ENCODE measurements at places on chromosomes 1 and 21.

DNA sequence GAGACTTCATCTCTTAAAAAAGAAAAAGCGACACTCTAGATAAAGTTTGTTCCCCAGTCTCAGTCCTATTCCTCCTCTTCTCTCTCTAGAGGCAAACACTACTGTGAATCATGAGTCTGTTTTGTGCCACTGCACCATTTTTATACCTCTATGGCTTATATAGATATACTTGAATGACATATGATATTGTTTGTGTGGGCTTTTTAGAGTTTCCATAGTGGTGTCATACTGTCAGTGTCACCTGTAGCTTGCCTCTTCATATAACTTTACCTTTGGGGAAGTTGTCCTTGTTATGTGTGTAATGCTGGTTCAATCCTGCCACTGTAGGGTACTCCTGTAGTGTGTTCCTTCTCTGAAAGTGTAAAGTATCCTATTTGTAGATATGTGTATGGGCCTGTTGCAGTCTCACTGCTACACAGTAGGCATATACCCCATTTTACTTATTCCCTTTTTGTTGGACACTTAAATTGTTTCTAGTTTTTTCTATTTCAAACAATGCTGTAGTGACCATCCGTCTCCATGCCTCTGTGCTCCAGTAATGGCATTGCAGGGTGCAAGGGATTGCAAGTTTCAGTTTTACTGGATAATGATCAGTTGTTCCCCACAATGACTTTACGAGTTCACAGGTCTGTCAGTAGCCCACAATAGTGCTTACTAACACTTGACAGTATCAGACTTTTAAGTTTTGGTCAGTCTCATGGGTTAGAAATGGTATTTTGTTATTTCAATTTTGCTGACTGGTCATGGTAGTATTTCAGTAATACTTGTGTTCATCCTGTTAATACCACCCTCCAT lies 2.7 kb downstream of the PRMT2 start:
- DNase-seq: no peak

- no peak for DNase-seq
Measured at GRCh38 chr1:234770924-234771540, 161.1 kb upstream of the IRF2BP2 start.

- DNase-seq: no peak
Measured at GRCh38 chr1:167839009-167839408, 74.9 kb downstream of the ADCY10 start.

DNA sequence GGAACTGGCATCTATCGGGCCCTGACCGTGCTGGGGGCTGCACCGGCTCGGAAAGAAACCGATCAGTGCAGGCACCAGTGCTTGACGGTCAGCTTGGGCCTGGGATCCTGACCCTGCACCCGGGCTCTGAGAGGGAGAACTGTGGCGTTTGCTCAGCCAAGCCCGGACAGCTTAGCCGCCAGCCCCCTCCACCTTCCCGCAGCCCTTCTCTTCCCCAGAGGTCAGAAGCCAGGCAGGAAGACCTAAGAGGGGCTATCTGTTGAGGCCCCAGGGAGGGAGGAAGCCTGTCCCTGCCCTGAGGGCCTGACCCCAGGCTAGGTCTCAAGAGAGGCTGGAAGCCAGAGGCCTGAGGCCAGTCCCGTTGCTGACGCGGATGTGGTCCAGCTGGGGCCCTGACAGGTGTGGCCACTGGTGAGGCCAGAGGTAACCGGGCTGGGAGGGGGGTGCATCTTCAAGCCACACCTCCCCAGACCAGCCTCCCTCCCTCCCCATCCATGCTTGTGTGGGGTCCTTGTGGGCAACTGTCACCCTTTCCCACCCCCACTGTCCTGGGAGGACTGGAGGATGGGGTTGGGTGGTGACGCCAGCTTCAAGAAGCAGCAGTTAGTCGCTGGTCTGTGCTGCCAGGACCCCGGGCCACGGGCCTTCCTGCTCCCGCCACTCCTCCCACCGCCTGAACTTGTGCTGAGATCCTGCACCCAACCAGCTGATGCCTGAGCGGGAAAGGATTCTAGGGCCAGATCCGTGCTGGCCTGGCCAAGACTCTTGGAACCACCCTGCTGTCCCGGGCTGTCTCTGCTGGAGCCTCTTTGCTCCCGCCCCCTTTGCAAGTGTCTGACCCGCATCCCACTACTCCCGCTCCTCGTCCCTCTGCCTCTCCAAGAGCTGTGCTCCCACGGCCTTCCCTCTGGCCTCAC lies 2.6 kb upstream of the DVL1 start:
- DNase-seq: peak; percentile 46

DNA sequence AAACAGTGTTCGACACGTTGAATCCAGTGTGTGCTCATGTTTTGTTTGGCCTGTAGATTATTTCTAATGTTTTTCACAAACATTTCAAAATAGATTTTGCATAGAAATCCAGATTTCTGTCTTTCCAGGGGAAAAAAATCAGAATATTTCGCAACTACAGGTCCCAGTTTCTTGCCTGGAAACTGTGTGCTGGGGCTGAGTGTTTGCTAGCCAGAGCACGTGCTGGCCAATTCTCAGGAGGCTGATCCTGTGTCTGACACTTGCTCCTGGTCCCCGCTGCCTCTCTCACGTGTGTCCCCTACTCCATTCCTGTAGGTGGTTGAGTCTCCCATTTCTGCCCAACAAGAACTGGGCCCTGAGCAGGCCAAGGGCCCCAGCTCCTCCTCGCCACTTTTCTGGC lies 2.4 kb downstream of the MAB21L3 start:
- no peak for DNase-seq

DNA sequence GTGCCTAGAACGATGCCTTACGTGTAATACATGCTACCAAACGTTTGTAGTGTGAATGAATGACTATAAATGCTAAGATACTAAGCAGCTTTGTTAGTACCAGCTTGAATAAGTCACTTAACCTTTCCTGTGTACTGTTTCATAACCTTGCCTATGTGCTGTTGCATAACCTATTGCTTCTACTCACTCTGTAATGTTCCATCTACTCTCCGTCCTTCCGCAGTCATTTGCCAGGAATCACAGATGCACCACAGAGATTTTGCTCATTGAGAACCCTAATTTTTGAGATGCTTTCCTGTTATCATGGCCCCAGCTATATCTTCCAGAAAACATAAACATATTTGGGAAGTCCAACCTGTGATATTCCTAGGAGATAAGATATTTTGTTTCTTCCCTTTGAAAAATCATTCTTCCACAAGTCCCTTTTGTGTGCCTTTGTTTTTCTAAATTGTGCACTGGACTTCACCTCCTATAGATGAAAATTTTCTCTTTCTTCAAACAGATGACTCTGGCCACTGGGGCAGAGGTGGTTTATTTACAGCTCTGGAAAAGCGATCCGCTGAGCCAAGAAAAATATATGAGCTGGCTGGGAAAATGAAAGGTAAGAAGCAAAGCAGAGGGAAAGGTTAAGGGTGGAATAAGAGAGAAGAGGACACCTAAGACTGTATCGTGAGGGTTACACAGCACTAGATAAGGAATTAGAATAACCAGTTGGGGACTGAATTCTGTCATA lies 44.8 kb downstream of the CHD1L start:
- DNase-seq: no peak

- DNase-seq: no peak
Measured at GRCh38 chr1:43300378-43301094, at the start of gene TIE1. TIE1 (plus strand) TSS chr1:43300982; CDS start chr1:43301072, 90 bp downstream.

DNA sequence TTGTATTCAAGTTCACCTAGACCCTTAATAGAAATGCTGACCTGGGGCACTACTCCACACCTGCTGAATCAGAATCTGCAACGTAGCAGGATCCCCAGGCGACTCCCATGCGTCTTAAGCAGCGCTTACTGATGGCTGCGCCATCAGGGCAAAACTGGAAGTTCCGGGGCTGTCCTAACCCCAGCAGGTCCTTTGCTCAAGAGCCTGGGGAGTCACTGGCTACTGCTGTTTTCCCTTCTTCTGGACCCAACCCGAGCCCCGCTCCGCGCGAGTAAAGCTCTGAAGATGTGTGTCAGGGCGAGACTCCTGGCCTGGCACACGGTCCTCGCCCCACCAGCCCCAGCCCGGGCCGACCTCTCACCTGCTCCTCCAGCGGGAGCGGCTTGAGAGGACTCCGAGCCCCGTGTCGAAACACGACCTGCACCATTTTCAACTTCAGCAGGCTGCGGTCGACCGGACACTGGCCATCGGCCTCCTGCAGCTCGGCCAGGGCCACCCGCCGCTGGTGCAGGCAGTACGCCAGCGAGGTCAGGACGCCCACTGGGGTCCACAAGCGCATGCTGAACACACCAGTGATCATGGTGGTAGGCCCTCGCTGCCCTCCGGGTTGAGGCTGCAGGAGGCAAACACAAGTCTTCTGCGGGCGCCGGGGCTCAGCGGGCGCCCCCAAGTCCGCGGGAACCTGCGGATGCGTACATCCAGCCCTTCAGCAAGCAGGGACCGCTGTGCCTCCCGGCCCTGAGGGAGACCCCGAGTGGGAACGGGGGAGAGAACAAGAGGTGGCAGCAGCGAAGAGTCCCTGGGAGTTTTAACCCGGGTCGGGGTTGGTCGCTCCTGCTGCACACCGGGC lies 630 bp downstream of the ACP6 start:
- DNase-seq: peak; percentile 21

- no peak for DNase-seq
Measured at GRCh38 chr1:16266411-16267118, 29.6 kb upstream of the CPLANE2 start.

DNA sequence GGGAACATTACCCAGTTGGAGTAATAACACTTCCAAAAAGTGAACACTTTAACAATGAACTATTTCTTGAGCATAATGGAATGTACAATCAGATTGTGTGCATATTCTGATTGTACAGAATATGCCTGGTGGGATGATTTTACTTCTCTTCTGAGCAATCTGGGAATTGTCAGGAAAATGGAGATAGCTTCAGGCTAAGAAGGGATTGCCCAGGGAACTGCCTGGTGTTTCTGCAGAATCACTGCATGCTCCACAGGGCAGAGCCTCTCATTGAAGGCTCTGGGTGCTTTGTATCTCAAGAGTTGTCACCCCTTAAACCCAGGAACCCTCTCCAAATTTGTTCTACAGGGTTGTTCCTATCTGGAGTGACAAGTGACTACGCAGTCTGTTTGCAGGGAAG lies 51.2 kb downstream of the UTP25 start:
- no peak for DNase-seq

GRCh38 chr1:2314273-2314802 lies 77.0 kb downstream of the MORN1 start:
- peak; percentile 83 for DNase-seq

GRCh38 chr1:38779491-38779890 lies 80.1 kb downstream of the RRAGC start:
- DNase-seq: no peak

Data from fibroblast of skin of right biceps (primary cell).